ENCODE measurements at places on chromosomes 11 and 22. TPM values are rescaled to one million over a fixed set of nuclear protein-coding genes. Genes with fewer than 3 reads are reported as not detected.

DNA sequence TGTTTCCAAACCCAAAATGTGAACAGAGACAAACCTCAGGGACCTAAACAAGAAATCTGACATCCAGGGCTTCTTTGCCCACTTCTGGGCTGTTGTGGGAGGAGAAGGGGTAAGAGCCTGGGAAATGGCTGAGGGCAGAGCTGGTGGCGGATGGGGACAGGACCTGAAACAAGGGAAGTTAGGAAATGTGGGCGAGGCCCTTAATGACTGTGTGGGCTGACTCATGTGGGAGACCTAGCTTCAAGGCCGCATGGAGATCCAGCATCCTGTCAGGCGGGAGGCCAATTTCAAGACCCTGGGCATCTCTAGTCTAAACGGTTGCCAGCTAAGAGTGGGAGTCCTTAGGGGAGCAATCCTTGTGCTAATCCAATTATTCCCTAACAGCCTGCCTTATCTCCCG lies 2.1 kb upstream of the OAF start:
- DNase-seq: no peak

DNA sequence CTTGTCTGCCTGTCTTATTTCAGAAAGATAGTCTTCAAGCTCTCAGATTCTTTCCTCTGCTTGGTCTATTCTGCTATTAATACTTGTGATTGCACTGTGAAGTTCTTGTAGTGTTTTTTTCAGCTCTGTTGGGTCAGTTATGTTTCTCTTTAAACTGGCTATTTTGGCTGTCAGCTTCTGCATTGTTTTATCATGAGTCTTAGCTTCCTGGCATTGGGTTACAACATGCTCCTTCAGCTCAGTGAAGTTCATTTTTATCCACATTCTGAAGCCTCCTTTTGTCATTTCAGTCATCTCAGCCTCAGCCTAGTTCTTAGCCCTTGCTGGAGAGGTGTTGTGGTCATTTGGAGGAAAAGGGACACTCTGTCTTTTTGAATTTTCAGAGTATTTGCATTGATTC lies 15.5 kb upstream of the DEPDC7 start:
- DNase-seq: no peak

- no peak for DNase-seq
These were observed 301.3 kb downstream of the NTM start for GRCh38 chr11:131671734-131672133.

- no peak for DNase-seq
These were observed 52.1 kb downstream of the SHANK2 start for GRCh38 chr11:71200172-71200716.

DNA sequence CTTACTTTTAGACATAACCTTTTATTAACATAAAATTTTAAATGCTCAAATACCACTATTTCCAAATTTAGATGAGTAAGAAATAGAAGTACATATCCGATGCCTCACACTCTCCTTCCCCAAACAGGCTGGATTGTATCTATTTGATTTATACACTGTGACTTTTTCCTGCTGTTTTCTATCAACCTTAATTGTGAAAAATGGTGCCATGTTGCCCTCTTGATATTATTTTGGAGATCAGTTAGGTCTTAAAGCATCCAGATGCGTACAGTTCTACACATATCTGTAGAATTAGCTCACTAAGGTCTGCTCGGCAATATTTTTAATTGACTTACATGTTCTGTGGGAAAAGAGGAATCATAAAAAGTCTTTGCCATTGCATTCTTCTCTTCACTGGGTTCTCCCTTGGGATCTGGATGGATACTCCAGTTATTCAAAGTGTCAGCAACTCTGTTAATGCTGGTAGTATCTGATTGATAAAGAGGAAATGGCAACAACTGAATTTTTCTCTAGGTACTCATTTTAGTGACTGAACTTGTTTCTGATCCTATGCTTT lies 27.2 kb downstream of the EIF3M start:
- no peak for DNase-seq

DNA sequence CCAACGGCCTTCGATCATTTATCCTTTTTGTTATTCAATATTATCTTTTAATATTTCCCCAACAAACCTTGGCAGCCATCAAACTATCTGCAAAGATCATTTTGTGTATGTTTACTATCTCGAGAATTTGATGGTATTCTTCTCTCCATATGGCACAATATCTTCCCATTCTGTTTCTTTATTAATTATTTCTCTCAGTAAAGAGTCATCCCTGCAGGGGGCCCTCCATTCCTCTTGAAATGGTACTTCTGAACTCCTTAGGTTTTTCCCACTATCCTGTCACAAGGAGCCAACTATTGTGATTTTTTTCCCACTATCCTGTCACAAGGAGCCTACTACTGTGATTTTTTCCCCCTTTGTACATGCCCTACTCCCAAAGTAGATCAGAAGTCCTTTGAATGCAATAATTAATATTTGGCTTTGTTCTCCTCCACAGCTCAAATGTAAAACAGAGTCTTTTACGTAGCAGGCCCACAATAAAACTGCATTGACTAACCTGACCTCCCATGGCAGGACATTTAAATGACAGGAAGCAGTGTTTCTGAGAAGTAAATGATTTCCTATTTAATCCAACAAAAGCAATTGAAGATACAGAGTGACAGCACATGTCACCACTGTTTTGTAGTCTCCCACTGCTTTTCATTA lies 43.3 kb downstream of the PDGFD start:
- DNase-seq: no peak

DNA sequence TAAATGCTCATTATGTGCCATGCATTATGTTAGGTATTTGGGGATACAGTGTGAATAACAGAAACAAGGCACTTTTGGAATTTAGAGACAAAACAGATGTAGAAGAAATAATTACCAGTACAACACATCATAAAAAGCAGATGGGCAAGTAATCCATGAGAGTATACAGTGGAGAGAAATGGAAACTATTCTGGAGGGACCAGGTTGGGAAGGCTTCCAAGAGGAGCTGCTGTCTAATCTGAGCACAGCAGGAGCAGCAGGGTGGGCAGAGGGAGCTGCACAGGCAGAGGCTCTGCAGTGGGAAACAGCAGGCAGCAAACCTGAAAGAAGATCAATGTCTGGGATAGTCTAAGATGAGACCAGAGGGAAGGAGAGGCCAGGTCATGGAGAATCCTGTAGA lies 268.7 kb upstream of the CCDC90B start:
- no peak for DNase-seq

DNA sequence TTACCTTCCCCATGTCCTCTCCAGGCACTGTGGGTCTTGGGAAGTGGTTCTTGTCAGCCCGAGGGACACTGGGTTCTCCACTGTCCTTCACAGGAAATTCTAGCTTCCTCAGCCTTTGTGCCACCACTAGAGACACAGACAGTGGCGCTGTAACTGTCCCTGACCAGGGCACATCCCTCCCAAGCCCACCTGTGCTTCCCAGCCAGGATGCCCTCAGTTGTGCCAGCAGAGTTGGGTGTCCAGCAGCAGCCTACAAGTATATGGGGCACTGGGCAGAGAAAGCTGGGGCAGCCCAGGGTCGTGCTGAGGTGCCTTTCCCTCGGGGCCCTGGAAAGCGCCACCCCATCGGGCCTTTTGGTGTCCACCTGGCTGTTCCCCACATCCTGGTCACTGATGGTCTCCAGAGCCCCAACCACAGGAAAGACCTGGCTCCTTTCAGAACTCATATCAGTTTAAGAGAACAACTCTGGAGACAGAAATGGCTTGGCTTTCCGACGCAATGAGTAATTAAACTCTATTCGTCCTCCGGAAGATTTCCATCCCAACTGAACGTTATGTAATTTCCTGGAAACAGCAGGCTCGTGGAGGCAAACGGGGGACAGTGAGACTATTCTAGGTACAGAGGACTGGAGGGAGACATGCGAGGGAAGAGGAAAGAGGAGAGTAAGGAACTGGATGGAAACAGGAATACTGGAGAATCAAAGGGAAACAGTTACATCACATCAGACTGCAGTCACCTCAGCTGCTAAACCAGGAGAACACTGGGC lies 28.6 kb downstream of the PPP2R1B start:
- DNase-seq: no peak

- DNase-seq: no peak
These were observed 16.0 kb downstream of the USP47 start for GRCh38 chr11:11857769-11858168.

DNA sequence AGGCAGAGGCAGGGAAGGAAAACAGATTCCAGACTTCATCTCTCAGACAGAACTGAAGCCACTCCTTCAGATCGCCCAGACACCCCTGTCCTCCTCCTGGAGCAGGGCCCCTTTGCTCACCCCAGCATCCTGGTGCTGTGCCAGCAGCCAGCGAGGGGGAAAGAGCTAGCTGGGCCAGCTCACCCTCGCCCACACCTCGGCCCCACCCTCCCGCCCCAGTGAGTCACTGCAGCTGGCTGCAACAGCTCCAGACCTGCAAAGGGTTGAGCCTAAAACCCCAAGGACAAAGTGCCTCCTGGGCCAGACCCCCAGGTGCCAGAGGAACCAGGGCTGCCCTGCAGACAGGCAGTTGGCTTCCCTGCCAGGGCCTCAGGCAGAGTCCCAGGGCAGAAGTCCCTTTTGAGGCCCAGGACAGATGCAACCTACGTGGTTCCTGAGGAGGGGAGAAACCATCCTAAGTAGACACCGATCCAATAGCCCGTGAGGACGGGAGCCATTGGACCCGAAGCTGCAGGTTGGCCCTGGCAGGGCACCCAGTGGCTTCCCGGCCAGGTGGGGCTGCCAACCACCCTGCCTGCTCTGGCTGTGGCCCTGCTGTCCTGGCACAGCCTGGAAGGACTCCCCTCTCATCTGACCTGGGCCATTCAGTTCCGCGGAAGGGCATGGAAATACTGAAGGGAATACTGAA lies 7.2 kb downstream of the AHNAK start:
- DNase-seq: peak; percentile 87

DNA sequence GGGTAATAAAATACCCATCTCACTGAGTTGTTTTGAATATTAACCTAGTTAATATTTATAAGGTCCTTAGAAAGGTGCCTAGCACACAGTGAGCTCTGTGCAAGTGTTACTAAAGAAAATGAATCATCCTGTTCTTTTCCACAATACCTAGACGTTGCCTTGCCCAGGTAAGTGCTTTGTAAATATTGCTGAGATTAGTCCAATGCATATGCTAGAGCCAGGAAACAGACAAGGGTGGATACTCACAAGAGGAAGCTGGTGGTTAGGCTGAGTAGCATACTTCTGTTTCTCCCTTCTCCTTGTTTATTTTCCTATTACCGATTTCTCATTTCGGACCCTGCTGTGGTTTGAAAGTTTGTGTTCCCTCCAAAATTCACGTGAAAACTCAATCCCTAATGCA lies 58.1 kb upstream of the BARX2 start:
- no peak for DNase-seq

GRCh38 chr11:93846411-93846810 lies 4.0 kb downstream of the VSTM5 start:
- no peak for DNase-seq

- DNase-seq: no peak
These were observed 98.2 kb downstream of the ARHGAP20 start for GRCh38 chr11:110614031-110614430.

- no peak for DNase-seq
These were observed 4.9 kb downstream of the OR52K2 start for GRCh38 chr11:4454021-4454420.

DNA sequence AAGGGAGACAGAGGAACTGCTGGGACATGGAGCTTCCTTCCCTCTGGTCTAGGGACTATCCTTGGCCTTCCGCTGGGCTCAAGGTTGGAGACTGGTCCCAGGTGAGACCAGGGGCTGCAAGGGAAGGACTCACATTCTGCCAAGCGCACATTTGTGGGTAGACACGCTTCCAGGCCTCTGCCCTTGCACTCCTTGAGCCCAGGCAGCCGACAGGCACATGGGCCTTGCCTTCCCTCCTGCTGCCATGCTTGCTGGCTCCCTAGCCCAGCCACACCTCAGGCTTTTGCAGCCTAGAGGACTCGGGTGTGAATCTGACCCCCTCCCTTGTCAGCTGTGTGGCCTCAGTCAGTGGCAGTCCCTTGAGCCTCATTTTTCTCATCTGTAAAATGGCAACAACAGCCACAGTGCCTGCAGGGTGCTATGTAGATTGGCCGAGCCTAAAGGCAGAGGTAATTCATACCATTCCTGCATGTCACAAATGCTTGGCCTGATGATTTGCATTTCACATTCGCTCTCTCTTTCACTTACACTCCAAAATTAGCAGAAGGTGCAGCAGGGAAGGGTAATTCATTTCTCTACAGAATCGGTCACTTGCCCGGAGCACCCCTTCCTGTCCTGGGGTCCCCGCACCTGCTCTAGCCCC lies 57.6 kb upstream of the NECTIN1 start:
- DNase-seq: no peak

- no peak for DNase-seq
These were observed 102.2 kb downstream of the TRIM29 start for GRCh38 chr11:120035756-120036155.

GRCh38 chr11:120212259-120212878 lies 1.5 kb downstream of the OAF start:
- no peak for DNase-seq

DNA sequence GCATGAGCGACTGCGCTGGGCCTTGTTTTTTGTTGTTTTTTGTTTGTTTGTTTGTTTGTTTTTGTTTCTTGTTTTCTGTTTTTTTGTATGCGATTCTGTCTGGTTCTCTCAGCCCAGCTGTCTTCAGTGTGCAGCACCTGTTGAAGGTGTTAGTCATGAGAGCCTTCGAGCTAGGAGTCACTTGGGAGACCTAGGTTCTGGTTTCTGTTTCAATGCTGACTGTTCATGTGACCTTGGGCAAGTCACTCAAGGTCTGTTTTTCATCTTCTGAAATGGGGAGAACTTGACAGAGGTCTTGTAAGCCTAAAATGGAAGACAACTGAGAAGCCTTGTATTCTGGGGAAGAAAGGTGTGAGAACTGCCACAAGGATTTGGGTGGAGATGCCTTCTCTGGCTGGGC lies 1.8 kb downstream of the DCPS start:
- no peak for DNase-seq

- DNase-seq: no peak
These were observed 2.1 kb downstream of the NRIP3 start for GRCh38 chr11:9001736-9002135.

GRCh38 chr11:64990222-64990923 lies 6.4 kb downstream of the BATF2 start:
- no peak for DNase-seq

- DNase-seq: no peak
These were observed 84.0 kb upstream of the FGF3 start for GRCh38 chr11:69903211-69903610.

- DNase-seq: peak; percentile 82
These were observed 71.7 kb downstream of the IGLL5 start for GRCh38 chr22:22959147-22959827.

SLC35E4 gene
- total RNA-seq: 3.9 TPM

ACR gene
- 1.7 TPM for total RNA-seq

KDELR3 gene
- 7.5 TPM for total RNA-seq

OR8A1 gene
- total RNA-seq: not detected

TBRG1 gene
- 39.5 TPM for total RNA-seq

MIOX gene
- not detected for total RNA-seq

PHF5A gene
- 32.3 TPM for total RNA-seq

LARGE2 gene
- total RNA-seq: 18.0 TPM

GAS2L1 gene
- total RNA-seq: 15.6 TPM

SBF2 gene
- 90.7 TPM for total RNA-seq

Measured in ureter (tissue), 1 donor.